ENCODE measurements at places on chromosomes 12 and 14.

GRCh38 chr14:55743551-55743950 lies 163.5 kb downstream of the KTN1 start:
- DNase-seq, result no peak

DNA sequence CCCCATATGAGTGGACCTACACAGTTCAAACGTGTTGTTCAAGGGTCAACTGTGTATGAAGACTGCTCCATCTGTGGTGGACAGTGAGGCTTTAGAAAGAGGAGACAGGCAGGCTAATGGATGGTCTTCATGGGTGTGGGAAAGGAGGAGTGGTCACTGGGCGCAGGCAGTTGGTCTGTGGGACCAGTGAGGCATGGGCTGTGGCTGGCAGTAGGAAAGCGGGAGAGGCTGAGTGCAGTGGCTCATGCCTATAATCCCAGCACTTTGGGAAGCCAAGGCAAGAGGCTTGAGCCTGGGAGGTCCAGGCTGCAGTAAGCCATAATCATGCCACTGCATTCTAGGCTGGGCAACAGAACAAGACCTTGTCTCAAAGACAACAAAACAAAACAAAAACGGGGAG lies 2.0 kb upstream of the NR4A1 start:
- DNase-seq, result no peak

- DNase-seq, result no peak
These were observed 34.8 kb downstream of the IRF2BPL start for GRCh38 chr14:76993752-76994151.

DNA sequence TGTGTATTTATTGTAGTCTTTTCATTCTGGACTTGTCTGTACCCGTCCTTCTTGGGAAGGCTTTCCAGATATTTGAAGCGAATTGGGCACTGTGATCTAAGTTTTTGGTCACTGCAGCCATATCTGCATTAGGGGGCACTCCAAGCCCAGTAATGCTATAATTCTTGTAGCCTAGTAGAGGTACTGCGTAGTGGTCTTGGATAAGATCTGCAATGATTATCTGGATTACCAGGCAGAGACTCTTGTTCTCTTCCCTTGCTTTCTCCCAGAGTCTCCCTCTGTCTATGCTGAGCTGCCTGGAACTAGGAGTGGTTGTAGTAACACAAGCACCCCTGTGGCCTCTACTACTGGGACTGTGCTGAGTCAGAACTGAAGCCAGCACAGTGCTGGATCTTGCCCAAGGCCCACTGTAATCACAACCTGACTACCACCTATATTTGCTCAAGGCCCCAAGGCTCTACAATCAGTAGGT lies 30.0 kb downstream of the SLC38A2 start:
- DNase-seq, result peak; percentile 59

- DNase-seq, result no peak
These were observed 605.0 kb downstream of the FSCB start for GRCh38 chr14:43901911-43902673.

- no peak for DNase-seq
These were observed 53.4 kb upstream of the EVL start for GRCh38 chr14:100011628-100012325.

DNA sequence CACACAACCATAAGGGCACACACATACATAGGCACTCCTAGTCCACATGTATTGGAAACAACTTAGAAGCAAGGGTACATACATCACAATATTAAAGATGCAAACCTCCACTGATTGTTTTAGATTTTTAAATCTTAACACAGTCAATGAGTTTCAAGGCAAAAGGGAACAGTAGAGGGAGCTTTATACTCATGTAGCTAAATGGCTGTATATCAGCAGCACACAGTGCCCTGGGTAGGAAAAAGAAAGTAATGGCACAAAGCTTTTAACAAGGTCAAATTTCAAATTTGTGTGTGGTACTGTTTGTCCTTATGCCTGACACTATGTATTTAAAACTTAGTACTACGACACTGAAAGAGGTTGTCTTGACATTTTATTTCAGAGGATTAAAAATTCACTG lies 262.0 kb downstream of the MED13L start:
- DNase-seq, result peak; percentile 61

DNA sequence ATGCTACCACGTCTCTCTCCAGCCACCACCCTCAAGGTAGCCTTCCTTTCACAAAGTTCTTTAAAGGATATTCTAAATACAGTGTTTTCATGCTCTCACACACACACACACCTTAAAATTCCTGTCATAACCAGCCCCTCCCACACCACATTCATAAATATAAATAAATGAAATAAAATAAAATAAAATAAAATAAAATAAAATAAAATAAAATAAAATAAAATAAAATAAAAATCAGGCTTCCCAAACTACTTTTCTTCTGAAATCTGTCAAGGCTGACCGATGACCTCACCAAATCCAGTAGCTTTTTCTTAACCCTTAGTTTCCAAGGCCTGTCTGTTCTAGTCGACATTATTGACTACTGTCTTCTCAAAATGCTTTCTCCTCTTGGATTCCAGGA lies 378.4 kb downstream of the SEC23A start:
- no peak for DNase-seq

DNA sequence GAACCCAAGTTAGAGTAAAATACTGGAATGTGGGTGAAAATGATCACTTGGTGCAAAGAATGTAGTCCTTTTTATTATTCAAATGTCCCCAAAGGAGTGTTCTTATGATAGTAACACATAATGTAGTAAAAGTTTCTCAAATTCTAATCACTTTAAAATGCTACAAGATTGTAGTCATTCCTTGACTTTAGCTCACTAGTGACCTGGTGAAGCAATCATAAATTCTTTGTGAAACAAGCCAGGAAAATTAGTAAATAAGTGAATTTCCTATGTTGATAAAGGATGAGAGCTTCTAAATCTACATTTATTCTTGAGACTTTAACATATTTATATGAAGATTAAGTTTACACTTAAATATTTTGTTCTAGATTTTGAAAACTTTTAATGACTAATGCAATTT lies 30.7 kb upstream of the SLC17A8 start:
- DNase-seq, result no peak

Data from ELR (cell line).